ENCODE measurements at places on chromosomes 2 and 18.

GRCh38 chr18:77132369-77133050, at the start of gene MBP:
Gene MBP (minus strand): TSS chr18:77132783. CDS start chr18:77105261, 27,522 bp downstream.
- DNase-seq = no peak

DNA sequence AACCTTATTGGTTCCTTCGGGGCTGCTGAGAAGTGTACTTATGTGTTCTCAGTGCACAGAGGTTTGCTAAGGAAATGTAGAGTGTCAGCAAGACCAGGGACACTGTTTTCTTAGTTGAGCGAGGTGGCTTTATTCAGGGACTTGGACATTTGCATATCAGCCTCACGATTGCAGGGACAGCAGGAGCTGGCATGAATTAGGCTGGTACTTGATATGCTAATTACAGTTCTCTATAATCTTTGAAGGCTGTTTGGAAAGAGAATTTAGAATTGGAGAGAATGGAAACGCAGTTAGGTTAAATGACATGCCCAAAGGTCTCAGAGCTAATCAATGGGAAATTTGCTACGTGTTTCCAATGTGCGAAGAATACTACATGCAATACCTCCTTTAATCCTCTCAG, 18.7 kb upstream of the MTCL1 start:
- DNase-seq = no peak

- DNase-seq = no peak
These were observed 226.4 kb upstream of the CXCR4 start for GRCh38 chr2:136344339-136344738.

DNA sequence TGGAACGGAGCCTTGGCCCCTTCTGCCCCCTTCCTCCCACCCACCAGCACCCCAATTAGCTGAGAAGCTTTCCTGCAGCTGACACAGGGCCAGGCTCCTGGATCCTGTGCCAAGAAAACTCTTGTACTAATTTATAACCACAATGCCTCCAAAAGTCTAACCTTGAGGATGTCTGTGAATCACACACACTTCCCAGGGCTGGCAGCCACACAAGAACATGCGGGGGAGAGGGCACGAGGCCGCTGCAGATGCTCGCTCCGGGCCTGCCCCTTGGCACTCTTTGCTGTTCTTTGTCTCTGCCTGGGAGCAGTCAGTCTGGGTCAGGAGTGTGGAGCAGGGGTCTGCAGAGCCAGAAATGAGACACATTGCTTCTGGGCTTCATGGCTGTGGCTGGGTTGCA, 62.7 kb upstream of the KIF5C start:
- peak; percentile 60 for DNase-seq

DNA sequence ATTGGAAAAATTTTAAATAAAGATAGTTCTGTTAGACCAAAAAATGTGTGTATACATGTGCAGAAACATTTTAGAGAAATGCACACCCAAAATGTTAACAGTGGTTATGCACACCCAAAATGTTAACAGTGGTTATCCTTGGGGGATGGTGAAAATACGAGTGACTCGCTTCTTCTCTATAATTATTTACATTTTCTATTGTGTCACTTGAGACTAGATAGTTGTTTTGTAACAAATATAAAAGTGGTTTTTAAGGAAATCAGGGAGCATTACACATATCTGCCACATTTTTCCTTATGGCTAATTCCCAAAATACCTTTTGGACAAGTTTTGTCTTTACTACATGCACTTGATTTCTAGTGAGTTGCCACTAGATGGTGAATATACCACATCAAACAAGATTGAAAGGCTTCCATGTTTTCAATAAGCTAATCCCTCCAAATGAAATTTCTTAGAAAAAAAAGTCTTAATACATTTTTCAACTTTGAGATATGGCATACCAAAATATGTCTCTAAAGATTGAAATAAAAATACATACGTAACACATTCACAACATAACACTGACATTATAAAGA, 9.0 kb upstream of the HIBCH start:
- DNase-seq = no peak

DNA sequence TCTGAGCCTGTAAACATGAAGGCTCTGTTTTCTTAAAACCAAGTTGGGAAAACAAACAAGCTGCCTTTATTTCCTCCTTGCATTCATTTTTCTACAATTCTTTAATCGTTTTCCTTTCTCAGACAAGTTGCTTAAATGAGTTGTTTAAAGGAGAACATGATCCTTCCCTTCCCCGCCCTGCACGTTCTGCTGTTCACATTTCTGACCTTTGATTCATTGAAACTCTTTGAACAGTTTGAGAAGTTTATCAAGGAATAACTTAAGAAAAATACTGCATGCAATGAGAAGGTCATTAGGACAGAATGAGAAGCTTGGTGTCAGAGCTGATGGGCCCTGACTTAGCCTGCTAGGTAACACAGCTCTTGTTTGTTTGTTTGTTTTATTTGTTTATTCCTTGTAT, 181.6 kb downstream of the PARD3B start:
- no peak for DNase-seq

- no peak for DNase-seq
These were observed 42.2 kb downstream of the LBH start for GRCh38 chr2:30273574-30273929.

- no peak for DNase-seq
These were observed 150.6 kb upstream of the DOCK10 start for GRCh38 chr2:225192869-225193268.

DNA sequence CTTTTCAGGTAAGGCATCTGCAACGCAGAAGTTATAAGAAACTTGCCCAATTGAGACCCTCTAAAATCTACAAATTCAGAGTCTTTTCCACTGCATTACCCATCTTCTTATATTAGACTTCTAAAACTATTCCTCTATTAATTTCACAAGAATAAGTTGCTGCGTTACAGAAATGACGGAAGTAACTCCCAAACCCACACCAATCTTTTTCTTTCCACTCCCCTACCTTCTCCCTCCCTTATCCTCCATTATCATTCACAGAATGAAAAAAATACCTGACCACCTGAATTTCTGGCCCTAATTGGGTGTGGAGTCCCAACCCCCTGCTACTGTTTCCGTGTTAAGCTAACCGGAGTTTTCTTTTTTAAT, 689 bp downstream of the RPRD1A start:
- DNase-seq = no peak

DNA sequence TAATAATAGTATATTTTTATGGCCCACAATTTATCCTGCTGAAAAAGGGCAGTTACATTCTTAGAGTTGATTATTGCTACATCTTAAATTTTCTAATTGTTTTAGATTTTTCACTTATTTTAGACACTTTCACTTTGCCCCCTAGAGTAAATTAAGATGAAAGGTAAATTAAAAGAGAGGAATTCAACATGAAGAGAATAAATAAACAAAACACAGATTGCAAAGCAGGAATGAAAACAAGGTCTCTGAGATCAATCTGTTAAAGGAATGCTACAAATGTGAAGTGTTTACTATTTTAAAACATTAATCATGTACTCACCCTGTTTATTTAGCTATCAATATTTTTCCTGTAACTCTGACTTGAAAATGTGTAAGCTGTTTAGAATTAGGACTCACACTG, 113.5 kb upstream of the ETAA1 start:
- no peak for DNase-seq

DNA sequence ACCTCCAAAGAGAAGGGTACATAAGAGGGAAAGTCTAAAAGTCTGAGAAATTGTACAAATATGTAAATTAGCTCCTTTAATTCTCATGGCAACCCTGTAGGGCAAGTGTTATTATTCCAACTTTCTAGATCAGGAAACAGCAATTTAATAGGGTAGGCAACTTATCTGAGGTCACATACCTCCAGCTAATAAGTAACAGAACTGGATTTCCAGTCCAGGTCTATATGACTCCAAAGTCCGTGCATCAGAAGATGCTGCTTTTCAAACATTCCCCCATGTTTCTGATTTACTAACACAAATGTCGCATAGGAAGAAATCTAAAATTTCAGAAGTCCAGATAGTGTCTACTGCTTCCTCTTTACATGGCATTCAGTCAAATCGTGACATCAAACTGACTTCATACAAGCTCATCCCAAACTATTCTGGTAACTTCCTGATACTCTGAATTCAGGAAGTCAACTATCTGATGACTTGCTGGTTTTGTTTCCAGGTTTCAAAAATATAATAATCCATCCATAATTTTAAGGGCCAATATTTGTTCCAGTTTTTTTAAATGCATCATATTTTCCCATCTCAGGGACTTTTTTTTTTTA, 419.3 kb upstream of the ACVR2A start:
- DNase-seq = no peak

DNA sequence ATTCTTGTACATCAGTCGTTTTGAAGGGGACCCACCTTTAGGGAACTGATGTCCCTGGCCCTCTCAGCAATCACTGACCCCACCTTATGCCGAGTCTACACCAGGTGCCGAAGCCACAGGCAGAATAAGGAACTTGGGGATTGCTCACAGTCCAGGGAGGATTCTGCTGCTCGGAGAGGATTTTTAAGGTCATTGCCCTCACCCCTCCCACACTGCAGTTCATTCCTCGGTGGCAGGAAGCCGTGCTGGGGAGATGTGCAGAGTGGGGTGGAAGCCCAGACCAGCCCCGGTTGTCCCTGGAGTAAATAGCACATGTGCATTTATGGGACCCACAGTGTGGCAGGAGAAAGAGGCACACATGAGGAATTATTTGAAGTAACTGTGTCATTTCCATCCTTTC, 50.4 kb downstream of the PLB1 start:
- DNase-seq = no peak

DNA sequence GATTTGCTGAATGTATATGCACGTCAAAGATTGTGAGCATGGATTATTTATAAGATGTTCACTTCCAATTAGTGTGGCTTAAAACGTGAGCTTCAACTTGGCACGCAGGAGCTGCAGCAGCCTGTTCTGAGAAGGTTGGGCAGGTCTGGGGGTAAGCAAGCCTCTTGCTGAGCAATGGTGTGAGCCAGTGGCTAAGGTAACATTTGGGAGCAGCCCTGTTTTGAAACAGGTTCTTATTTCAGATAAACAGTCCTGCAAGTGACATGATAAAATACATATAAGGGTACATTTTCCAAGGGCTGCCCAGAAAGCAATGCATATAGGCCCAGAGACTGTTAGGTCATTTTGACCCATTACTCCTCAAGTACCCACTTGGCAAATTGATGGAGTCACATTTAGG, 415.3 kb downstream of the ZNF521 start:
- no peak for DNase-seq

DNA sequence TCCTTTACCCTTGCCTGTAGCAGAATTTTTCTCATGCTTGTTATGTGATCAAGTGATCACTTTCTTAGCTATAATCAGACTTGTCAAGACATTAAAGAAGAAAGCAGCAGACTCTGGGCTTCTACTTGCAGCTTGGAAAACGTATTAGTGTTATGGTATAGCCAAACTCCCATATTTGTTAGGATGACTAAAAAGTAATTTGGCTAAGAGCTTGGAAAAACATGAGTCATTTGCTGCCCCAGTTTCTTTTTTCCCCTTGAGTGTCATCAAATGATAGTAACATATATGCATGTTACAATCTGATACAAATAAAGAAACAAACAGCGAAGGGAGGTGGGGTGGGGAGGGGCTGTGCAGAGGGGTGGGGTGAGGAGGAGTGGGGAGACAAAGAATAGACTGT, 155.5 kb downstream of the IKZF2 start:
- no peak for DNase-seq

- DNase-seq = no peak
These were observed 325.4 kb upstream of the LINC00305 start for GRCh38 chr18:64474255-64474654.

DNA sequence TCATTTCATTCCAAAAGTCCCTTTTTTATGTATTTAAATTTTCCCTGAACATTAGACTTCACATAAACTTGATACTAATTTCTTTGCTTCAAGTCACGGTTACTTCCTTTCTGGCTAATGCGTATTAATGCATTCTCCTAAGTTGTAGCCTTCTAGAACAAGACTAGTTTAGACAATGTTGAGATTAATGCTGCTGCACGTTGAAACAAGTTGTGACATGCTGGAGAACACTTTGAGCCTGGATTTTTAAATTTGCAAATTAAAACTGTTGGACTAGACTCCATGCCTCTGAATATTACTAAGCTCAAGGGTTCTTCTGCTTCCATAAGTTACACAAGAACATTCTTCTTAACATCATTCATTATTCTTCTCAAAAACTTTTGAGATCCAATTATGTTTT, 29.1 kb downstream of the ID2 start:
- DNase-seq = no peak

DNA sequence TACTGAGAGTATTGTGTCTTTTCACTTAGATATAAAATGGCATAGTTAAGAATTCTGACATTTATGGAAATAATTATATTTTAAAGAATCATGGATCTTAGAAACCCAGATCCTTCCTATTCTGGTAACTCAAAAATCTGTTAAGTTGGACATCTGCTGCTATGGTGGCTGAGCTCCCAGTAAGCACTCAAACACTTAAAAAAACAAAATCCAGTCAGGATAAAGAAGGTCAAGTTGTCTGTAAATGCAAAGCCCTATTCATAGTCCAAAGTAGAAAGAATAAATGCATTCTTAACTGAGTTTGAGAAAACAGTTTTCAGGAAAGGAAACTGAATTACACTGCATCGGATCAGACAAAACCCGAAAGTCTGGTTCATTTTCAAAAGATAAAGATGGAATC, 35.6 kb downstream of the EIF2AK3 start:
- DNase-seq = no peak

DNA sequence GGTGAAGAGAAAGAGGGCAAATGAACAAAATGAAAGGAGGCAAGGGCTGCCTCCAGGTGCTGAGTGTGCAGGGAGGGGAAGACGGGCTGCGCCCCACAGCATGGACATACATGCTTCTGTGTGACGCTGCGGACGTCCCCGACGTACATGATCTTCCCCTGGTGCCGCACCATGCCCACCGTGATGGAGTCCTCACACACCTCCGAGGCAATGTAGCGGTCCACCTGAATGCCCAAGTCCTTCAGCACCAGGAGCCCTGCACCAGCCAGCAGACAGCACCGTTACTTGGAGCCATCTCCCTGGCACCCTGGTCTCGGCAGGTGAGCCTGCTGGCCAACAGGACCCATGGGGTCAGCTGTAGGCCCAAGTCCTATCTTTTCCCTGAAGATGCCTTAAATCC, 73.1 kb upstream of the POMC start:
- DNase-seq = no peak

- no peak for DNase-seq
These were observed 11.9 kb upstream of the BCL2L11 start for GRCh38 chr2:111108745-111109271.

- DNase-seq = no peak
These were observed 101.9 kb downstream of the CTIF start for GRCh38 chr18:48640566-48641270.

All from dorsolateral prefrontal cortex (tissue), 122 donors.